ENCODE measurements at places on chromosomes 7 and 10.

DNA sequence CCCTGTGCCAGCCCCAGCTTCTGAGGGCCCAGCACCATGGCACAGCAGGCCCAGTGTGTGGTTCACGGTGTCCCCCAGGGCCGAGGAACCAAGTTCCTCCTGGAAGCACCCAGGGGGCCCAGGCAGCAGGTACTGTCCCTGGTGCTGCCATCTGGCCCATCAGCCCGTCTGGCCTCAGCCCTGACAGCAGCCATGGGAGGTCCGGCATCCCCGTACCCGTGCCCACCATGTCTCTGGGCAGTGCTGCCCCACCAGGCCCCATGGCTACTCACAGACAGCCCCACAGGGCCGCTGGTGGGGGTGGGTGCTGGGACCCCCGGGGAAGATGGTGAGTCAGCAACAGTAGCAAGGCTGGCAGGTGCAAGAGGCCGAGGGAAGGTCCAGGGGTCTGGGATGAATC, 32.8 kb downstream of the STK32C start:
- no peak for DNase-seq

DNA sequence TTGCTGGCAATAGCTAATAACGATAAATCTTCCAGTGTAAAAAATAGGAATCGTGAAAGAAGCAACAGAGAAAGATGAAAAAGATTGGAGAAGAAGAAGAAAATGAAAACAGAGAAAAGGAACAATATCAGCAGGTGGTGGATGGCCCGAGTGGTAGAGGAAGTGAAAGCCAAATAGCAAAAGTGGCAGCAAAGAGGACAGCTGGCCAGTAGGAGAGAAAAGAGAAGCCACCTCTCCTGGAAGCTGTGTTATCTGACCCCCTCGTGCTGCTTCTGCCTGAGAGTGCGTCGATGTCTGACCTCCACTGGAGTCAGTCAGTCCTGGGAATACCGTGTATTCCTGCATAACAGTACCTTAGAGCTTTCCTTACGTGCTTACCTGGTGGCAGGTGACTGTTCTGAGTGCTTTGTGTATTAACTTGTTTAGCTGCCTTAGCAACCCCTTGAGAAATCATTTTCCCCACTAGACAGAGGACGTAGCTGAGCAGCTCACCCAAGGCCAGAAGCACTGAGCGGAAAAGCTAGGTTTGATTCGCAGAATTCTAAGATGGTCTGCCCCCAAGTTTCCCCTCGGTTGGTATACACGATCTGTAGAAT, 88.3 kb downstream of the CHN2 start:
- DNase-seq: no peak

GRCh38 chr7:100089458-100090196, 858 bp downstream of the COPS6 start:
- DNase-seq: no peak

- no peak for DNase-seq
These were observed 80.1 kb downstream of the SEMA3D start for GRCh38 chr7:85106719-85107118.

DNA sequence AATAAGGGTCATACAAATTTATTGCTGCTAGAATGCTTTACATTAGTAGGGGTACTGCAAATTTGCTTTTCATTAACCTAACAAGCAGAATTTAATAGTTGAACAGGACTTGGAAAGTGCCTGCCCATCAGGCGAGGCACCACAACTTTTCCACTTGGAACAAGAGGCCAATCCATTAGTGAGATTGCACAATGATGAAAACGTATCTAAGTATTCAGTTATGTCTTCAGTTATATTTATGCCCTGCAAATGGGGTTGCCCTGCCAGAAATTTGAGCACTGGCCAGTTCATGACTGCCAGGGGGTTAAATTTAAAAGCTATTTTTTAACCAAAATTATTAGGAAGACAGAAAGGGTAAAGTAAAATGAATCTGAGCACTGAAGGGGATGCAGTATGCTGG, 111.1 kb upstream of the PALS2 start:
- no peak for DNase-seq
